ENCODE measurements at places on chromosomes 5 and 9.

GRCh38 chr5:93583439-93583767, 381 bp downstream of the NR2F1 start:
- DNase-seq, result no peak

DNA sequence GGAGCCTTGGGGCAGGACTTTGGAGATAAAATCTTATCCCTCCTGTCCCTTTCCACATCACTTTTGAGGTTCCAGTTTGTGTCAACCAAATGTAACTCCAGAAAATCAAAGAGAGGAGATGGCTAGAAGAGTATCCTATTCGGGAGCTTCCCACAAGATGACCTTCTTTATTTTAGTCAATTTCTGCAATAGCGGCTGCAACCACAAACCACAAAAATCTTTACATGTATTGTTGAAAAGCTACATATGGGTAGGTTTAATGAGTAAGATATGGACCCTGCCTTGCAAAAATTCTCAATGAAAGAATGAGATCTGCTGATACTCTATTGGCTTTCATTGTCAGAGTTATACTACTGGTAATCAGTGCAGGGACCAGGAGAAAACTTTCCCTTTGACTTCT, 92.2 kb upstream of the MAMDC2 start:
- DNase-seq, result no peak

- DNase-seq, result no peak
These were observed 134.4 kb downstream of the TMEM38B start for GRCh38 chr9:105828596-105829213.

DNA sequence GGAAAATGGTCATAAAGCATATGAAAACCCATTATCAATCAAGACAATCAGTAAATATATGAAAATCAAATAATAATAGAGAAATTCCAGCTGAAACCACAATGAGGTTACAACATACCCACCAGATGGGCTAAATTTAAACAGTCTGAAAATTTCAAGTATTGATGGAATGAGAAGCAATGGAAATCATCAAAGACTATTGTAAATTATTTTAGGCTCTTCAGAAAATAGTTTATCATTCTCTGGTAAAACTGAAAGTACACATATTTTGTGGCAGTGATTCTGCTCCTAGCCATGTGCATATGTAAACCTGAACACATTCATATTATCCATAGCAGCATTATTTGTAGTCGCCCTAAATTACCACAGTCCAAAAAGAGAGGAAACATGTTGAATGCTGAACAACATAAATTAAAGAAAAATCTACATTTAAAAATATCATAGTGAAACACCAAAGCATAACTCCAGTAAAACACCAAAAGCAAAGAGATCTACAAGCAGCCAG, 215.3 kb downstream of the PRELID2 start:
- DNase-seq, result no peak

DNA sequence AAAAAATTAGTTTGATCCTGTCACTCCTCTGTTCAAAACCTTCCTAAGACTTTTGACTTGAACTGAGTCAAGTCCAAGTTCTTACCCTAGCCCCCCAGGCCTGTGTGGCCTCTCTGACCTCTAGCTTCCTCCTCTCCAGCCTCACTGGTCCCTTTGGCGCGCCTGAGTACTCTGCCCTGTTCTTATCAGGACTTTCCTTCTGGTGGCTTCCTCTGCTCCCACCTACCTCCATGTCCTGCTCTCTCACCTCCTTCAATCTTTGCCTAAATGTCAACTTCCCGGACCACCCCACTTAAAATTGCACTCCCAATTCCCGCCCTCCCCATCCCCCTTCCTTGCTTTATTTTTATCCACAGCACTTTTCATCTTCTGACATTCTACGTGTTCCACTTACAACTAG, 526.1 kb upstream of the KLF4 start:
- no peak for DNase-seq

- DNase-seq, result no peak
These were observed 15.4 kb upstream of the RASA1 start for GRCh38 chr5:87252283-87252605.

All from DMS153 (cell line).